ENCODE measurements at places on chromosomes 2 and 18.

DNA sequence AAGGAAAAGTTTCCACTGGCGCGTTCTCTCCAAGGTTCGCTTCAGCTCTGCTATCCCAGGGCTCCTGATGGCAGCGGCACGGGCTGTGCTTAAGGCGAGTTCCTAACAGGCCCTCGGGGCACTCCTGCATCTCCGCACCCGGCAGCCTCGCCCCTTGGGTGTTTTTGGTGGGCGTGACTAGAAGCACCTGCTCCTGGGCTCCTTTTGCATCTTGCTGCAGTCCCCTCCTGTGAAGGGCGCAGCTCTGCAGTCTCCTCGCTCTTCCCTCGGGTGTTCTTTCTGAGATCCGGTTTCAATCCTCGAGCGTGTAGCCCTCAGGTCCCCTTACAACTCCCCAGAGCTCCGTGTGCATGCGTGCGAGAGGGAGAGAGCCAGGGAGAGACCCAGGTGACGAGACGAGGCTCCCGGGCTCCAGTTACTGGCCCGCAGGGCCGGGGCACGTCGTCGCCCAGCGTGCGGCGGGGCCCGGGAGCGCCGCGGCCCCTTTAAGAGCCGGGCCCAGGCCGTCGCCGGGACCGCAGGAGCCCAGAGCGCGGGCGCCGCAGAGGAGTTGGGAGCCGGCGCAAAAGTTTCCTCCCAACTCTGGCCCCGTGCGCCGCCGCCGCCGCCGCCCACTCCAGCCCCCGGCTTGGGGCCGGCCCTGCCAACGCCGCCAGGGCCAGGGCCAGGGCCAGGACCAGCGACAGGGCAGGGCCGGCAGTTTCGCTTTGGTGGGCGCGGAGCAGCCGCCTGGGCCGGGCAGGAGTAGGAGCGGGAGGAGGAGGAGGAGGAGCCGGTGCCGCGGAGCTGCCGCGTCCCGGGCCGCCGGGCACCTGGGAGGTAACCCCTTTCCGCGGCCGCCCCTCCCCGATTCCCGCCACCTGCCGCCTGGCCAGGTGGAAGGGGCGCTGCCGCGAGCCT, at the start of gene PARD3B:
Gene PARD3B (plus strand): TSS at position 515 of the 900 bp plus-strand sequence. CDS start 525 bp downstream, outside the sequence.
- DNase-seq, result no peak

DNA sequence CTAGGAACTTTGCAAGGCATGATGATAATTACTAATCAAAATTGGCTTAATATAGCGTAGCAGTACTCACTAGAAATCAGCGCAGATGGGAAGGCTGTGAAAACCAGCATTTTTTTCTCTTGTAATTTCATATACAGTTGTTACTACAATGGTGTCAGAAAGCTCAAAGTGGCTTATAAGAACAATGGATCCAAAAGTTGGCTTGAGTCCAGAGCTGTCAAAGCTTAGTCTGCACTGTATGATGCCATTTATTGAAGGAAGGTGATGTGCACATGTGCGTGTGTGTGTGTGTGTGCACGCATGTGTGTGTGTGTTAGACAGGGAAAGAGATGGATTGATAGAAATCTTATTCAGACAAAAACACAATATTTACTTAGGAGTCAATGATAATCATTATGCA, 341.3 kb downstream of the TGIF1 start:
- DNase-seq, result no peak

- no peak for DNase-seq
Observed at GRCh38 chr2:54638103-54638502, 85.4 kb upstream of the EML6 start.

- DNase-seq, result no peak
Observed at GRCh38 chr18:39959839-39960238, 1995.2 kb upstream of the PIK3C3 start.

- no peak for DNase-seq
Observed at GRCh38 chr18:24552218-24552617, 91.8 kb downstream of the HRH4 start.

GRCh38 chr18:37317486-37317885, 248.1 kb downstream of the CELF4 start:
- no peak for DNase-seq

- DNase-seq, result no peak
Observed at GRCh38 chr2:13578547-13578946, 861.8 kb downstream of the TRIB2 start.

GRCh38 chr2:61906186-61906470, 654 bp downstream of the COMMD1 start:
- DNase-seq, result no peak

DNA sequence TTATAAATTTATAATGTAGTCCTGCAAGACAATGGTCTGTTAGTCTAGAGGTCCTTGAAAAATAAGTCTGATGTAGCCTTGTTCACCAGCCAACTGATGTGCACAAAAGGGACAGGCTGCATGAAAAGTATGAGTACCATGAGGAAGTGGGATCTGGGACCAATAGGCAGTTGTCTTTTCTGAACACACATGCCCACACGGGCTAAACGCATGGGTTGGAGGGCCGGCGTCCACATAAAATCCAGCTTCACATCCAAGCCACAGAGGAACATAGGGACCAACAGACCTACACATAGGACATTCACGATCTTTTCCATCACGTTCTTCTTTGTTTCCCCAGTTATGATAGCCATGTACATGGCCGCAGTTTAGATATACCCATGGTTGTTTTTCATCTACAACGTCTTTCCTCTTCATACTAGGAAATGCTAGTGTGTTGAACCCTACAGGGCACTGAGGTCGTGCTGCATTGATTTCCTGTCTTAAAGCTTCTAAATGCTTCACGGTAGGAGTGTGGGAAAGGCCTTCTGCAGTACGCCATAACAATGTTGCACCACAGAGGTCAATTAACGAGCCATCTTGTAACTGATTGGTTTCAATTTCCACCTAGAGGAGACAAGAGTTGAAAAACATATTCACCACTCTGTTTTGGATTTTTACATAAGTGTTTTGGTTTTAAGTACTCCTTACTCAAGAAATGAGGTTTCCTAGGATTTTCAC, 49.4 kb downstream of the PELI1 start:
- DNase-seq, result no peak

DNA sequence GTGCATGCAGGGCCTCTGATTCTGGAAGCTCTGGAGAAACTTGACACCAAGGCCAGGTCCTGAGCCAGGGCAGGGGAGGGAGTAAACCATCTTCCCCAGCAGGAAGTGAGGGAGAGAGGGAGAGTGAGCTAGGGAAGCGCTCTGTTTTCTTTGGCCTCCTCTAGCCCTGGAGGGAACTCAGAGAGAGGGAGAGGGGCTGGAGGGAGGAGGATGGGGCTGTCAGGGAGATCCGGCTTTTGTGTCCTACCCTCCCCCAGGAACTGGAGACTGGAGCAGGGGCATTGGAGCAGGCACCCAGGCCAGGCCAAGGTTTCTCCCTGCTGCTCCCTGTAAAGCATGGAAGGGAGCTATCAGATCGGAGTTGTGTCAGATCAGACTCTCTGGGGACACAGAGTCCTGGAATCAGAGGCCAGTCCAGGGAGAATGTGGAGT, 22.7 kb upstream of the PKDCC start:
- DNase-seq, result peak; percentile 48

- DNase-seq, result no peak
Observed at GRCh38 chr2:238039151-238039550, 21.6 kb upstream of the SCLY start.

GRCh38 chr18:54647176-54647575, 56.1 kb downstream of the DYNAP start:
- DNase-seq, result no peak

Data from skeletal muscle cell (primary cell).